NCI-H2081 (cell line): ENCODE measurements at places on chromosomes 1 and 21.

GRCh38 chr1:26177182-26177684 is at the start of gene CNKSR1:
TSS of gene CNKSR1 (plus strand) at chr1:26177491. CDS start at chr1:26177548, 57 bp downstream.
- DNase-seq = peak; percentile 34

GRCh38 chr1:166172106-166172505 is 5.3 kb upstream of the FAM78B start:
- DNase-seq = no peak

- DNase-seq = no peak
Observed at GRCh38 chr1:178534137-178534868, 21.4 kb downstream of the TEX35 start.

GRCh38 chr1:193542690-193543089 is 356.3 kb upstream of the B3GALT2 start:
- no peak for DNase-seq

DNA sequence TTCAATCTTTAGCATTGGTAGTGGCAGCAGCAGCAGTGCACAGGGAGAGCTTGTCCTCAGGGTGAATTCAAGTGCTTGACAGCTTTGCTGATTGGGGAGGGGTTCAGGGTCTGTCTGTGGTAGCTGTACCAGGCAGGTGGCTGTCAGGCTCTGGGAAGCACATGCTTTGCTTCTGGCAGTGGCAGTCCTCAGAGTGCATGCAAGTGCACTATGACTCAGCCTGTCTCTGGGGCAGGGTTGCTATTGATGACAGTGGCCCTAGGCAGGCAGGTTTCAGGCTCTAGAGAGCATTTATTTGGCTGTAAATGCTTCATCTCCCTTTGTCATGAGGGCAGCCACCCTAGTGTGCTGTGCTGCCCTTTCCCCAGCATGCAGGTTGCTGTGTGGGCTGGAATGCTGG is 251.9 kb upstream of the LRRC7 start:
- no peak for DNase-seq

DNA sequence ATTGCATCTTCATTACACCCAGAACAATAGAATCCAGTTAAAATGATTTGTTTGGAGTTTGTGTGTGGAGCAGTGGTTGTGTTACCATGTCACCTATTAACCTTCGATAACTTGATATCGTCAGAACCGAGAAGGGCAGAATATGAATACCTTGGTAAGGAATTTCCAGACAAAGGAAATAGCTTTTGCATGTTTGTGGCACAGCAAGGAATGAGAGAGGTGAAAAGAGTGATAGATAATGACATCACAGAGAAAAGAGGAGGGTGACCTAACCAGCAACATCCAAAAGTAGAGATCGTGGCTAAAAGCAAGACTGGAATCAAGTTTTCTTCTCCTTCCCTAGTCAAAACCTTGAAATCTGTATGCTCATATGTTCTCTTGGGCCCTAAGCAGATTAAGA is 244.6 kb upstream of the NEGR1 start:
- no peak for DNase-seq

DNA sequence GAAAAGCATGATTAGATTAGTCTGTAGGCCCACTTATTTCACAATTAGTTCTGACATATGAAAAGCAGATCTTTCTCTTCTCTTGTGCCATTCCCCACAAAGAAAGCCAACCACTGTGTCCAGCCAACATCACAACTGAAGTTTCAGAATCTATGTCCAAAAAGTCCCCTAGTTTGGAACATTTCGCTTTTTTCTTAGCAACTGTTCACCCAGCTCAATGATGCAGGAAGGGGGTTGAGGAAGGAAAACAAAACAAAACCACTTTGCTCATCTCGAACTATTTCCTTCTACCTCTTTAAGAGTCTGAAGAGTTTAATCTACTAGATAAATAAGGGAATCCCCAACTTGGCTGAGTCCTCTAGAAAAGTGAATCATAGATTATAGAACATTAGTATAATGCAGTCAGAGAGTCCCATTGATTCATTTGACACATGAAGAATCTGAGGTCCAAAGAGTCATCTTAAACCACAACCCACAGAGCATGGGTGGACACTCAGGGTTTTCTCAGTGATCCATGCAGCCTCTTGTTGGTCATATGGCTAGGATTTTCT is 159.3 kb upstream of the SGIP1 start:
- no peak for DNase-seq

DNA sequence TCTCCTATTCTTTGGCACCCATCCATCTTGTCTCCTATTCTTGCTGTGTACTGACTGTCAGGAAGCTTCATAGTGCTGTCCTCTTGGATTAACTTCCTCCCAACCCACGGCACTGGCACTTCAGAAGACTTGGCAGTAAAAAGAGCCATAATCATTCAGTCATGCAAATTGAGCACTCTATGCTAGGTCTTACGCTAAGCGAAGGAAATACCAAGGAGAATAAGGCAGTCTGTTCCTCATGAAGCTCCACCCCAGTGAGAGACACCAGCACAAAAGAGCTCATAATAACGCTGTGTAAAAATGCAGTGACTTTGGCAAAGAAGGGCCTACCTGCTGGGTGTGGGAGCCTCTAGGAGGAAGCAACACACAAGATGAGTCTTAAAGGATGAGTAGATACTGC is 67.1 kb downstream of the GFI1 start:
- no peak for DNase-seq

DNA sequence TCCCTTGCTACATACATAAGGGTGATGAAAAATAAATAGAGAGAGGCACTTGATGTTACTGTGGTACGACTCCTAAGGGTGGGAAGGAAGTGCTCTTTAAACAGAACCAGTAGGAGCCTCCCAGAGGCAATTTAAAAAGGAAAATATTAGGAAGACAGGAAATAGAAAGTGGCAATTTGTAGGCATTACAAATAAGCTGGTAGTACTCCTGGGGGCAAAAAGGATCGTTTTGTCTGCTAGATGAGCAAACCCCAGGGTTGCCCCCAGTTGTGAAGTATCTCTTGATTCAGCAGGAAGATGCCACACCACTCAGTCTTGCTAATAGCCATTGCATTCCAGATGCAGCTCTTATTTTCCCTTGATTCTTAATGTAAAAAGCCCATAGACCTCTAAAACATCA is 303.0 kb downstream of the NTNG1 start:
- no peak for DNase-seq

DNA sequence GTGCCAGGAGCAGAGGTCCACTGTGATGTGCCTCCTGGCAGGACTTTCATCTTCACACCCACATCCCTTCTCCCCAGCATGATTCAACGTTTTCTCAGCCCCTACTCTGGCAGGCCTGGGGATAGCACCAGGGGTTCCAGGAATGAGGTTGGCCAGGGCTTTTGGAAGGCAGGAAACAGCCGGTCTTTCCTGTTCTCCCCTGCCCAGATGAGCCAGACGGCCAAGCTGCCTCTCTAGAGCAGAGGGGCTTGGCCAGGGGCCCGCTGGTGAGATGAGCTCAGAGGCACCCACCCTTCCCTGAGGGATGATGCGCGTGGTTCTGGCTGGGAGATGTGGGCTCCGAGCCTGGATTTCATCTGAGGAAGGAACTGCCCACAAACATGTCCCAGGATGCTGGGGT is 4.3 kb upstream of the MFAP2 start:
- DNase-seq = no peak

GRCh38 chr1:50831300-50832061 is 128.6 kb downstream of the FAF1 start:
- DNase-seq = no peak

GRCh38 chr1:4868521-4868920 is 214.1 kb downstream of the AJAP1 start:
- DNase-seq = no peak

DNA sequence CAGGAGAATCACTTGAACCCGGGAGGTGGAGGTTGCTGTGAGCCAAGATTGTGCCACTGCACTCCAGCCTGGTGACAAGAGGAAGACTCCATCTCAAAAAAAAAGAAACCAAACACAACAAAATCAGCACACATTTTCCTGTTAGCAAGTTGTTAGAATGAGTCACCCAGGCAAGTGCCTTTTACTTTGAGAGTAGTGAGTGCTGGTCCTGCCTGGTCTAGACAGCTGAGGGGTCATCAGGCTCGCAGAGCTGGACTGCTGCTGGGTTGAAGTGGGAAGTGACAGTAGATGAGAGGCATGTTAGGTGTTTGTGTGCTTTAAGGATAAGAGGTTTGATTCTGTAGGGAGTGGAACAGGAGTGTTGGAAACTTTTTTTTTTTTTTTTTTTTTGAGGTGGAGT is 31.9 kb downstream of the GNPAT start:
- DNase-seq = no peak

GRCh38 chr1:28313702-28314546 is 14.9 kb upstream of the MED18 start:
- DNase-seq = no peak

- no peak for DNase-seq
Observed at GRCh38 chr1:229347528-229347927, 4.7 kb upstream of the CCSAP start.

DNA sequence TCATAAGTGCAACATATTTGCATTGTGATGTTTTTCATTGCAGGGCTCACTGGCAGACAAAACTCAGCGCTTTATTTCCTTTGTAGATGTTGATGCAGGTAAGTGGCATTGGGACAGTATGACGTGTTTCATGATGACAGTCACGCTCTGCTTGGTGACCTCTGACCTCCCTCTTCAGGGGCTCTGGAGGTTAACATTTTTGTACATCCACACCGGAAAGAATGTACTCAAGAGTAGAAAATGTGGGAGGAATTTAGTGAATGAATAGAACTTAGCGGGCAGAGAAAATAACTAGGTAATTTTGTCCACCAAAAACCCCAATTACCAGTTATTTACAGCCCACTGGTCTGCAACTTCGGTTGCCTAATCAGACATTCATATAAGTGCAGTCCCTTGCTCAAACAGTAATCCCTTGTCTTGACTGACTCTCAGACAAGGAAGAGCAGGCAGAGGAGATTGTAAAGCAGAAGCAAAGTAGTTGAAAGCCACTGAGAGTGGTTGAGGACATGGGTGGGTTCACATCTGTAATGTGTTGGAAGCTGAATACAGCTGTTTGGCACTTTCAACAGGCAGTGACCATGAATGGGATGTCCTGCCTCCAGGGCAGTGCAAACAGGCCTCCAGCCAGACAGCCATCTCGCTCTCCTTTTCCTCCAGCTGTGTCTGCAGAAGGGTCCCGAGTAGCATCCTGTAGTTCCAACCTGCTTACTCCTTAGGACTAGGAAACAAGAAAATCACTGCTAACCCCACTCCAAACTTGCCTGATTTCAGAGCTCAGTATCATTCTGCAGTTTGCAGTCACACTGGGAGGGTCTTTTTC is 188.9 kb downstream of the NRIP1 start:
- no peak for DNase-seq

DNA sequence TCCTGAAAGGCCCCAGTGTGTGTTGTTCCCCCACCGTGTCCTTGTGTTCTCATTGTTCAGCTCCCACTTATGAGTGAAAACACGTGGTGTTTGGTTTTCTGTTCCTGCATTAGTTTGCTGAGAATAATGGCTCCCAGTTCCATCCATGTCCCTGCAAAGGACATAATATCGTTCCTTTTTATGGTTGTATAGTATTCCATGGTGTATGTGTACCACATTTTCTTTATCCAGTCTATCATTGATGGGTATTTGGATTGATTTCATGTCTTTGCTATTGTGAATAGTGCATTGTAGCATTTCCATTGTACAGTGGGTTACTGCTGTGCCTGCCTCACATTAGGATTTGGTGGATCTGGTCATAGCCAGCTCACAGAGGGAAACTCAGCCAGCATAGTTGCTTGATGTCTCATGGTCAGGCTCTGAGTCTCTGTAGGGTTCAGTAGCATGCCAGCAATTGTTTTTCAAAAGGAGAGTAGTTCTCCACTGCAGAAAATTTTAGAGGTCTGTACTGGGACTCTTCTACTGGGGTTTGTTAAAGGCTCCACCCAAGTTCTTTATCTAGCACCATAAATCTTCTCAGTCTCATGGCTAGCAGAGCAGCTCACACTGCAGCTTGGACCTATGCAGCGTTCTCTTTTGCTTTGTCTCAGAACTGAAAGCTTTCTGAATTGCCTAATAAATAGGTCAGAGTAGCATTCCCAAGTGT is 41.0 kb downstream of the RUNX3 start:
- DNase-seq = no peak

DNA sequence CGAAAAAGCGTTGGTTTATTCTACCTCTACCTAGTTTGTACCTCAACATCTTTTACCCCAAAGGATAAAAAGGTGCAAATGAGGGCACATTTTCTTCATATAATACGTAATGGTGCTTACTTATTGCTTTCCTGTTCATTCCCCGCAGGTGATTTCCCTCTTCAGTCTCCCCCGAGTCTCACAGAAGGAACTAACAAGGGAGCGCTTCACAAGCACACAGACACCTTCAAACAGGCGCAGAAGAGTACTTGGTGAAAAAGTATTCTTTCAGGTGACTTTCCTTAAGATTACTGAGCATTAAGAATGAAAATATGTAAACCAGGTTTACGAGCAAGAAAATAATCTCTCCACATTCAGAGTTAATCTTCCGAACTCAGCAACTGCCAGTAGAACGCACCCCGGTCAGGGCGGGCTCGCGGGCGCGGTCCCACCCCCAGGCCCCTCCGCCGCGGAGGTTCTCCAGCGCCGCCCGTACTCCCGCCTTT is 511 bp upstream of the RABGAP1L start:
- no peak for DNase-seq

DNA sequence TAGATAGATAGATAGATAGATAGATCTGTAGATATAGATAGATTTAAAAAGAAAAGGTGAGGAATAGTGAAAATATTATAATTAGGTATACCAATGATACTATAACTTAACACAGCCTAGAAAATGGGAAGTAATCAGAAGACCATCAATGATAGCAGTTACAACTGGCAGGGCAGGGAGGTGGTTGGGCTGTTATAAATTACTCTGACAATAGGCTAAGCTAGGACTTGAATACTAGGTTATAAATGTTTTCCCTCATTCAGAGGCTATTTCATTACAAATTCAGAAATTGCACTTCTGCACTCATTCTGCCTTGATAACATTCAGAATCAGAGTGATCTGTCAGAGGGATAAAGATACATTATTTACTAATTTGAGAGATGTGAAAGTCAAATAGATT is 273.4 kb upstream of the PLD5 start:
- no peak for DNase-seq

DNA sequence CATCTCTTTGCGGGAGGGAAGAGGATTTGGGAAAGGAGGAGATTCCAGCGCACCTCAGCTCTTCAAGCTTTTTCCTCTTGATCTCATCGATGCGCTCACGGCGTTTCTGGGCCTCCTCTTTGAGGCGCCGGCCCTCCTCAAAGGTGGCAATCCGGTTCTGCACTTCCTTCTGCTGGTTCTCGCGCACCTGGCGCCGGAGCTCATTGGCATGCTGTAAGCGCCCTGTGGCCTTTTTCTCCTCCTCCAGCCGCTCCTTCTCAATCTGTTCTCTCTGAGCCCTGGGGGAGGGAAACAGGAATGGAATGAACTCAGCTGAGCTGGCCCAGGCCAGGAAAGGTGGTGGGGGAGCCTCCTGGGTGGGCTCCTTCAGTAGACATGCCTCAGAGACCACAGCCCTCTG is 10.4 kb upstream of the VSIG8 start:
- no peak for DNase-seq

- DNase-seq = no peak
Observed at GRCh38 chr1:11570821-11571380, 83.3 kb downstream of the FBXO2 start.

DNA sequence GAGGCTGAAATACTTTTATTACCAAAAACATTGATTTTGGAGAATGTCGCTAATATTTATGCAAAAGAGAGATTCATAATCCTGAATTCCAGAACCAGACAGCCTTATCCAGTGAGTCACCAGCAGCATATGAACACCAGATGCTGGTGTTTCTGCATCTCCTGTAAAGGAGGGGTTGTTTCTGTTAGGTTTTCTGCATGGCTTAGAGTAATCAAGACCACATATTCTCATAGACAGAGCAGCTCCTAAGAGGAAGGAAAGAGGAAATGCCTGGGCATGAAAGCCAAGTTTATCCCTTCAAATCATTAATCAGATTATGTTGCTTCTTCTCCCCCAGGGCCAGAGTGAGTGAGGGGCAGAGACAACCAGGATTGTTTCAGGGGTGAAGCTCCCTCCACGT is 86.2 kb downstream of the NGF start:
- no peak for DNase-seq
